ENCODE measurements at places on chromosomes 5 and 9.

- no peak for DNase-seq
These were observed 30.9 kb upstream of the PPP2R2B start for GRCh38 chr5:146909255-146910068.

DNA sequence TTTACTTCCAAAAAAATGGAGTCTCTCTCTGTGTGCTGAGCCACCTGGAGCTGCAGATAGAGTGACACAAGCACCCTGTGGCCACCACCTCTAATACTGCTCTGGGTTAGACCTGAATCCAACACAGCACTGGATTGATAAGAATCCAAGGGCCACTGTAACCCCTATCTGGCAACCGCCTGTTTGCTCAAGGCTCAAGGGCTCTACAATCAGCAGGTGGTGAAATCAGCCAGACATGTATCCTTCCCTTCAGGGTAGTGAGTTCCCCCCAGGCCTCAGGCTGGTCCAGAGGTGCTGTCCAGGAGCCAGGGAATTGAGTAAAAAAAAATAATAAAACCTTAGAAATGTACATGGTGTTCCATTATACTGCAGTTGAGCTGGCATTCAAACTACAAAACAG lies 509.0 kb downstream of the KIF4B start:
- no peak for DNase-seq

DNA sequence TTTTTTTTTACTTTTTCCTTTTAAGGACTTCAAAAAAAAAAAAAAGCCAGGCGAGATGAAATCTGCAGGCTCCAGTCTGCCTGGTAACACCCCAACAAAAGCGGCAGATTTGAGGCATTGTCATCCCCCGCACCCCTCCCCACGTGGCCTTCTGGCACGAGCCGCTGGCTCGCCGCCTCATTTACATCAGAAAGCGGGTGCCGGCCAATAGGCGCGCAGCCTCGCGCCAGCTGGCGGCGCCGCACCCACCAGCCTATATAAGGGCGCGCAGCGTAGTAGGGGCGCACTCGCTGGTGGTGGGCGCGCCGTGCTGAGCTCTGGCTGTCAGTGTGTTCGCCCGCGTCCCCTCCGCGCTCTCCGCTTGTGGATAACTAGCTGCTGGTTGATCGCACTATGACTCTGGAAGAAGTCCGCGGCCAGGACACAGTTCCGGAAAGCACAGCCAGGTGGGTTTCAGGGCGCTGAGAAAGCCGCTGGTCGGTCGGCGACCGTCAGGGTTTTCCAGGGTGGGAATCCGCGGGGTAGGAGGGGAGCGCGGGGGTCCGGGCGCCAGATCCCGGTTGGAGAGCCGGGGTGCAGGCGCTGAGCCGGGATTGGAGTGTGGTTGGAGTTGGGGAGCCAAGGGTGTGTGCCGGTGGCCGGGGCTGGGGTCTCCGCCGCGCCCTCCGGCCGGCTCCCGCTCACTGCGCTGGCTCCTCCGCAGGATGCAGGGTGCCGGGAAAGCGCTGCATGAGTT lies at the start of gene GADD45G:
Gene GADD45G (plus strand): TSS at position 284 of the 736 bp plus-strand sequence. CDS start 110 bp downstream, at position 394.
- DNase-seq, result peak; percentile 28

GRCh38 chr9:7639471-7639870 lies 160.1 kb downstream of the DMAC1 start:
- DNase-seq, result no peak

GRCh38 chr9:5787220-5787619 lies 45.7 kb downstream of the ERMP1 start:
- DNase-seq, result no peak

DNA sequence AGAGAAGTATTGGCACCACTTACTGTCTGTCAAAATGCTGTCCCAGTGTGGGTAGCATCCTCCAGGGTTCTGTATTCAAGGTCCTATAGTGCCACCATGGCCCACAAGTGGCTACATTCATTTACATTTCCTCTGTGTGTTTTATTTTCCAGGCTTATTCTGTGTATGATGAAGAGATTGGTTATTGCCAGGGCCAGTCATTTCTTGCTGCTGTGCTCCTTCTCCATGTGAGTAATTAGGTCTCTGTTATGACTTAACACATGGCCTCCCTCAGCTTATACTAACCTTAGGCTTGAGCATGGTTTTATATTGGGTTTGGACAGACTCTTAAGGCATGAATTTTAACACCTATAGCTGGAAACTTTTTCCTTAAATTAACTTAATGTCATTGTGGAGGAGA lies 36.7 kb downstream of the GPR21 start:
- no peak for DNase-seq

- DNase-seq, result no peak
These were observed 18.1 kb downstream of the GSN start for GRCh38 chr9:121285835-121286687.

DNA sequence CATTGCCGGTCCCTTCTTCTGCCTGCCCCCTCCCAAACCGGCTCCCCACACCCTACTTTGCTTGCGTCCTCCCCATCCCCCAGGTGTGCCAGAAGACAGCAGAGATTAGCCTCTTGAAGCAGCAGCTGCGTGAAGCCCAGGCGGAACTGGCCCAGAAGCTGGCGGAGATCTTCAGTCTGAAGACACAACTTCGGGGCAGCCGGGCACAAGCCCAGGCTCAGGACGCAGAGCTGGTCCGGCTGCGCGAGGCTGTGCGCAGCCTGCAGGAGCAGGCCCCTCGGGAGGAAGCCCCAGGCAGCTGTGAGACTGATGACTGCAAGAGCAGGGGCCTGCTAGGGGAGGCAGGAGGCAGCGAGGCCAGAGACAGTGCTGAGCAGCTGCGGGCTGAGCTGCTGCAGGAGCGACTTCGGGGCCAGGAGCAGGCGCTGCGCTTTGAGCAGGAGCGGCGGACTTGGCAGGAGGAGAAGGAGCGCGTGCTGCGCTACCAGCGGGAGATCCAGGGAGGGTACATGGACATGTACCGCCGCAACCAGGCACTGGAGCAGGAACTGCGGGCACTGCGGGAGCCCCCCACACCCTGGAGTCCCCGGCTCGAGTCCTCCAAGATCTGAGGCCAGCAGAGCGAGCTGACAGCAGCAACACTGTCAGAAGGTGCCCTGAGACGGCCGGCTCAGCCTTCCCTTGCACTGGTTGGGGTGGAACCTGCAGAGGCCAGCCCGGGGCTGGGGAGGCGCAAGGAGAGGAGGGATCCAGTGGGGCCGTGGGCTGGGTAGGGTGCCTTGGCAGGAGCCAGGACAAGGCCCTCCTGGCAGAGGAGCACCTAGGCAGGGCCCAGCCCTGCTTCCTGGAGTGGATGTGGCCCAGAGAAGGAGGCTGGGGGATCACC lies 8.3 kb downstream of the N4BP3 start:
- DNase-seq, result no peak

- DNase-seq, result no peak
These were observed 256.7 kb downstream of the IRX1 start for GRCh38 chr5:3852161-3852916.

All from kidney epithelial cell (primary cell).